Stimulated activated CD4-positive, alpha-beta T cell treated with anti-CD3 and anti-CD28 coated beads, Interleukin-1b, Interleukin-23, amount 100 ng/mL, for 48 hours (primary cell): ENCODE measurements at places on chromosomes 3 and 15.

GRCh38 chr3:195441051-195441450 is 1.8 kb downstream of the ACAP2 start:
- DNase-seq: no peak

GRCh38 chr3:72953325-72953956 is 43.2 kb upstream of the PPP4R2 start:
- DNase-seq: no peak

DNA sequence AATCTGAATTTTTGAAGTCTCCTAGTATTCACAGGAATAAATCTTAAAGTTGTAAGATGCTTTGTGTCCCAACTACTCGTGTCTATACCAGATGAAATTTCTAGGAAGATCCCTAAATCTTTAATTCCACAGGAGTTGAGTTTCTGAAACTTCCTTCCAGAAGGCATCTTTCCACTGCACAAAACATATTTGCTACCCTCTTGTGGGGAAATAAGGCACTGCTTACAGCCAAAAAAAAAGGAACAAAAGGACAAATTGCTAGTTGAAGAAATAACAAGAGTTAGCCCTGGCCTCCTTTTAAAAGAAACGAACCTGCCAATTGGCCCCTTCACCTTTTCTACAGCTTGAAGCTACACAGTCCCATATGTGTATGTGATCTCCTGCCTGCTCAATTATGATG is 54.0 kb downstream of the TAFA4 start:
- DNase-seq: no peak

DNA sequence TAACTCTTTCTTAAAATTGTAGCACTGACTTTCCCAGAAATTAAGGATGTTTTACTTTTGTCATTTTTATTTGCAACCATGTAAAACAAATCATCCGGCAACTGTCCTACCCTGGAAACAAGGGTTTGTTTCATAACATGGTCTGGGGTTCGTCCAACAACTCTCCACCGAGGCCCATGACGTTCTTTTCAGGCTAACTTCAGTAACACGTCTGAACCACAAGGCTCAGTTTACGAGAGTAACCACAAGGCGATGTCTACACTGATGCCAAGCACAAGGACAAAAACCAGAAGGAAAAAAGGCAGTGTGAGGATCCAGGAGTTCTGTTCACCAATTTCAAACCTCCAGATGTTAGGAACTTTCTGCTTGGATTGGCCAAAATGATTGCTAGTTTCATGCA is 546.1 kb downstream of the NTRK3 start:
- DNase-seq: no peak

DNA sequence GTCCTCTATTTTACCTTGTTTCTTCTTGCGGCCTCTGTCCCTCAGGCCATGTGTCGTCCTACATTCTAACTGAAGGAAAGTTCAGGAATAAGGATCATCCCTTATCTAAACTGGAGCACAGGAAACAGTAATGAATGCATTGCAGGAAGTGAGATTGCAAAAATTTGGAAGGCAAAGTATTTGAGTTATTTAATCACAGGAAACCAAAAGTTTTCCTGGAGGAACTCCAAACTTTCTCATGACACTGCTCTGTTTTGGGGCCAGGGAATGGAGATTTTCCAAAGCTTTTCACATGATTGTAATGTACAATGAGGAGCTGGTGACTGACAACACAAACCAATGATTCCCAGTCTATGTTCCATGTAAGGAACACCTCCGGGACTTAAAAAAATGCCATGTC is 57.8 kb upstream of the PLSCR4 start:
- DNase-seq: no peak

GRCh38 chr15:48794697-48795134 is 16.2 kb downstream of the CEP152 start:
- DNase-seq: no peak

DNA sequence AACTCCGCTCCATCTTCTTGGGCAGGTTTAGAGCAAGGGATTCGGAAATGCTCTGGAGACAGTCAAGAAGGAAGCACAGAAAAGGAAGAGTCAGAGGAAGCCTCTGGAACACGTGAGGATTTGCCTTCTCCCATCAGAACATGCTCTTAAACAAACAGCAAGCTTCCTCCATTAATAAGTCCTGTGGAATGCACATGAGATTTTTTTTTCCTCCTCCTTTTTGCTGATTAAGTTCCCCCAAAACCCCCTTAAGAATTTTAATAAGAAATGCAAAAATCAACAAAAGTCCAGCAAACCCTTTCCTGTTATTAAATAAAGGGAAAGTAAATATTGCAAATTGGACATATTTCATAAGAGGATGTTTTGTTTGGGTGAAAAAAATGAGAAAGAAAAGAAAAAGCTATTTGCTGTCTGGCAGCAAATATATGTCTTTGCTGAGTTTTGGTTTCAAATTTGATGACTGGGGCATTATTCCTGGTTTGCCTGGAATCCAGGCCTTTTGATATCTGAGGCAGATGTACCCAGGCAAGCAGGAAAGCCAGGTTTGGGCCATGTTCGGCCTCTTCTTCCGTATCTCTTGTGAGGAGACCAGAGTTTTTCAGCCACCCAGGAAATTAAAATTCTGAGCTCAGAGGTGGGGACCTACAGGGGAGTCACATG is 7.9 kb upstream of the TSEN2 start:
- DNase-seq: no peak

DNA sequence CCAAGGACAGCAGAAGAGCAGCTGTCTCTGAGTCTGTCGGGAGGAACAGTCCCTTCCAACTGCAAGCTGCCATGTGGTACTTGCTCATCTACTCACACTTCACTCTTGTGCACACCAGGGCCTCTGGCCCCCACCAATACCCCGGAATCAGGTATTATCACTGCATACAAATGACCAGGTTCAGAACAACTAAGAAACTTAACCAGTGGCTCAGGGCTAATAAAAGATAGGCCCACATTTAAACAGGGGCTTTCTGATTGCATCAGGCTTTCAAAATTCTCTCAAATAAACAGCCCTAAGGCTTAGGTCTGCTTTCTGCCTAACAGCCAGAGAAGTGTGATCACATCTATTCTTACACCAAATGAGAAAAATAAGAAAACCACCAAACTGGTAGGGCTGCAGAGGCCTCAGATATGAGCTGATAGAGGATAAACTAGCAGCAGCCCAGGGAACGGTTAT is 20.7 kb downstream of the CCDC12 start:
- no peak for DNase-seq

- DNase-seq: no peak
Observed at GRCh38 chr3:31958701-31959152, 22.3 kb downstream of the OSBPL10 start.

- DNase-seq: no peak
Observed at GRCh38 chr3:49727924-49728361, 4.2 kb upstream of the GMPPB start.

DNA sequence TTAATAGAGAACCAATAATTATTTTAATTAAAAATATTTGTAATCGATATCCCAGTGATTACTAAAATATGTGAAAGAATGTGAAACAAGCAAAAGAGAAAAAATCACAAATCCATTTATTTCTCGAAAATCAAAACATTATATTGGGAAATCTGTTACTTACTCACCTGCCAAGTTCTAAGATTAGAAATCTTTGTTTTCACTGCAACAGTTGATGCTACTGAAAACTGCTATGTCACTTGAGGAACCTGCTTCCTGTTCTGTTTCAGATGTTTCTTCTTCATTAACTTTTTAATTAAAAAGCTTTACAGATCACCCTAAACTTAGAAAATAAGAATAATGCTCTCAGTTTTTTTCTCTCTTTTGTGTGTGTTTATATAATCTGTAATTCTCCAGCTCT is 13.7 kb upstream of the DPH6 start:
- no peak for DNase-seq
